ENCODE measurements at places on chromosomes 4 and X.

DNA sequence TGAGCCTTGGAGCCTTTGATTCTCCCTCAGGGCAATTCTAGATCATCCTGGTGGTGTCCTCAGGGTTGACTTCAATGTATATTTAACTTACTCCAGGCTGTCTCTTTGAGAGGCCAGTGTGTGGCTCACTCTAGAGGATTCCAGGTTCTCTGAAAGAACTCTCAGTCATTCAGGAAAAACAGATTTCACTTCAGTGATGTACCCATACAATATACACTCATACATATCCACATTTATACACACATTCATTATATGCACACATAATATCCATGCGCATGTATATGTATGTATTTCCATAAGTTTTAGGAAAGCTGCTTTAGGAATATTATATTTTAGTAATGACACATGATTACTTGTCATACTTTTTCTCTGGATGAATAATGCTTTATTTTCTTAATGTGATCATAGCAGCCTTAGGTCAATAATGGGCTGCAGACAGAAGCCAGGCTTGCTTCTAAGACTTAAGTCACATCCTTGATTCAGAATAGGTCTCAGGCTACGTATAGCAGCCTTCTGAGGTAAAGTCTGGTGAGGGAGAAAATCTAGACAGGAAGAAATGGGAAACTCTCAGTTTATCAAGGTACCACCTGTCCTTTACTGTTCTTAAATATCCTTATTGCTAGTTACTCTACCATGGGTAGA lies 397.0 kb downstream of the GPAT3 start:
- DNase-seq = no peak

GRCh38 chrX:73525928-73526690 lies 36.9 kb upstream of the CHIC1 start:
- DNase-seq = no peak

GRCh38 chr4:123524958-123525628 lies 128.5 kb downstream of the SPRY1 start:
- no peak for DNase-seq

DNA sequence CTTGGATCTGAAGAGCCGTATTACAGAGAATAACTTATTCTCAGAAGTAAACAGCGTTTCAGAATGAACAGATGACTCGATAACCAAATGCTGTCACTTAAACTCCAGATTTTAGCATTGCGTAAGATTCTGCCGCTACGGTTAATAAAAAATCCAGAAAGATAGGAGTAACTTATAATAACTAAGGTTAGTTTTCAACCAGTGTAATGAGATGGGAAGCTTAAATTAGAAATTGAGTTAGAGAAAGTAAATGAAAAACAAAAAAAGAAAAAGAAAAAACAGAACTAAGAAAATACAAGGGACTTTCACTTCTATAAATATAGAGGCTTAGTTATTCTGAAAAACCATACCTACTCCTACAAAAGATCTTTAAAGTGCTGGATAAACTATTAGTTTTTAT lies 13.1 kb upstream of the PARM1 start:
- no peak for DNase-seq

GRCh38 chr4:14787894-14788293 lies 214.4 kb upstream of the CPEB2 start:
- no peak for DNase-seq

DNA sequence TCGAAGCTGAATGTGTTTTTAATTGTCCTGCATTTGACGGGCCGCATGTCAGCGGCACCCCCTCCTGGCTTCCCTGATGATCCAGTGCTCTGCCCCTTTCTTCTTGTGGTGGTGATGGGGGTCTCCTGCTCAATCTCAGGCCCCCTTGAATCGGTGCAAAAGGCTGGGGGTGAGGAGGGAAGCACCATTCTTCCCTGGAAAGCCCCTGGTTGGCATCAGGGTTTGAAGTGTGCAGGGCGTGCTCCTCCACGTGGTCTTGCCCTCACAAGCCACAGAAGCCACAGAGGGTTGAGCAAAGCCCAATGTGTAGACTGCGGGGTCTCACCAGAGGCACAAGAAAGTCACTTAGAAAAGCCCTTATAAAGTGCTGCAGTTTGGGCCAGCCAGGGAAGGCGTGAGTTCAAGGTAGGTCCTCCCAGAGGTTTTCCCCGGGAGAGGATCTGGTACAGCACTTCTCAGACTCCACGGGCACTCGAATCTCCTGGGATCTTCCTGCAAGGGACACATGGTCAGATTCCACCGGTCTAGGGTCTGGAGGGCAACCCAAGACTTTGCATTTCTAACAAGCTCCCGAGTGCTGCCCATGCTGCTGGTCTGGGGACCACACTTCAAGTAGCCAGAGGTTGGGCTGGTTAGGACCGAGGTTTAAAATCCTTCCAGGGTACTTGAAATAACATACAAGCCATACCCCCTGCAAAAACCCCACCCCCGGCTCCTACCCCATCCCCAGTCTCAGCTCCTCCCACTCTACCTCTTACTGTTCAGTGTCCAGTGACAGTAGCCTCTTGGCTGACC lies 35.1 kb downstream of the PSAPL1 start:
- DNase-seq = no peak

DNA sequence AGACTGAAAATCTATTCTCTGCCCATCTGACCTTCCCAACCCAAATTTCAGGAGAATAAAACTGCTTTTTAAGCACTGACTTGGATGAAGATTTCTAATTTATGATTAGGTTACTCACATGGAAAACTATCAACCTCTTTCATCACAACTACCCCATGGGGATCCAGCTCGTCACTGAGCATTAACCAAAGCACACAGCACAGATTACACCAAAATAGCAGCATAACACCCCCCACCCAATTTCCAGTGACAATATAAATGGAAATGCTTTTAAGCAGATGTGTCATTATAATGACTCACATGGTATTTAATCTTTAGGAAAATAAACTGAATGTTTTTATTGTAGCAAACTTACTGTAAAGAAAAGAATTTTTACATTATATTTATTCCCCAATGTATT lies 9.7 kb downstream of the SERTM2 start:
- DNase-seq = no peak

DNA sequence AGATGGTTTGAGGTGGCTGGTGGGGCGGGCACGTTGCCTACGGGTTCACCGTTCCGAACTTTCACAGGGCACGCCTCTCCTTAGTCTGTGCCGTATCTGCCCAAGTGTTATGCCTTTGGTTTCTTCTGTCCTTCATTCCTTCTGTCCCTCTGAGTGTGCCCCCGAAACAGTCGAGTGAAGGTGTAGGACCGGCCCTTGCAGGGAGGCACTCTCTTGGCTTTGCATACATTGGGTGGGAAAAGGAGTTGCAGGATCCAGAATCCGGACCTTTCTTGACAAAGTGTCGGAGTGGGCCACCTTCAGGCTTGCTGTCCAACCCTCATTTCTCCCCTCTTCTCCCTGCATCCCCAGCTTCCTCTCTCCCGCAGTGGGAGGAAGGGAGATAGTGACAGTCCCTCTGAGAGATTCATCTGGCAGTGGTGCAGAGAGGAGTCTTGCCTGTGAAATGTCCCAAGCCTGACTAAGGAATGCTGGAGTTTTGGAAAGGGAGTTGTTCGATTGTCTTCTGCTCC lies 569 bp downstream of the ARFIP1 start:
- no peak for DNase-seq

DNA sequence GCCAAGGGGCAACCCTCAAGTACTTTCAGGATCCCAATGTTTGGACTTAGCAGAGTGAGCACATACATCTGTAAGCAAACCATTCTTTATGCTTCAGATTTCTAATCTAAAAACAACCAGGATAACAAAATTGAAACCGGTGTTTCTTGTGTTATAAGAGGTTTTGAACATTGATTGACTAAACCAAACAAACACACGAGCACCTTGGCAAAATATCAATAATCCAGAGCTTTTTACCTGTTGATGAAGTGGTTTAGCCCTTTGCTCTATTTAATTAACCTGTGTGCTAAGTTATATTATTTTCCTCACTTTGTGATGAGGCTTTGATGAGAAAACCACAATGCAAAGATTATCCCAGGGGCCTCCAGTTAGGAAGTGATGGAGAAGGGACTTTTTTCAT lies 255.3 kb upstream of the CXXC4 start:
- DNase-seq = no peak

- no peak for DNase-seq
Measured at GRCh38 chrX:115616943-115617563, 56.1 kb downstream of the PLS3 start.

- no peak for DNase-seq
Measured at GRCh38 chr4:104489731-104490095, 5.0 kb downstream of the CXXC4 start.

DNA sequence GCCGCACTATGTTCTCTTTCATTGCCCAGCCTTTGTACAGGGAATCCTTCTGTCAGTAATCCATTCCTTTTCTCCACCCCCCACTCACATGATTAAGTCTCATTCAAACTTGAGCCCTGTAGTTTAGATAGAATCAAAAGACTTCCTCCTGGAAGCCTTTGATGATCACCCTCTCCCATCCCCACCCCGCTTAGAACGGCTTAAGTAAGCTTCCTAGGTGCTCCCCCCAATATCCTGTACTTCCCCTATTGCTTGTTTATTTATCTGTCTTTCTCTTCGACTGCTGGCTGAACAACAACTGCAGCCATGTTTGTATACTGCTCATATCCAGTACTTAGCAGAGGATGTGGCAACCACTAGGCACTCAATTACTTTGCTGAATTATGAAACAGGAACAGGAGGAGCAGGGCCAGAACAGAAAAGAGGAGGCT lies 38.5 kb upstream of the GPC3 start:
- no peak for DNase-seq

- no peak for DNase-seq
Measured at GRCh38 chr4:186910385-186910784, 186.7 kb upstream of the FAT1 start.

GRCh38 chr4:119313237-119313636 lies 8.7 kb downstream of the FABP2 start:
- DNase-seq = no peak

- DNase-seq = no peak
Measured at GRCh38 chr4:168538632-168539031, 41.8 kb downstream of the PALLD start.

Measured in stimulated activated CD4-positive, alpha-beta T cell treated with anti-CD3 and anti-CD28 coated beads, Interleukin-1b, Interleukin-23, amount 100 ng/mL, for 1 hour (primary cell).